Stimulated activated CD8-positive, alpha-beta memory T cell treated with anti-CD3 and anti-CD28 coated beads, Interleukin-7, amount 100 ng/mL, for 24 hours (primary cell): ENCODE measurements at places on chromosomes 6 and 20.

GRCh38 chr6:121347484-121347883, 13.2 kb upstream of the TBC1D32 start:
- DNase-seq, result no peak

- DNase-seq, result peak; percentile 10
Measured at GRCh38 chr6:169921853-169922824, 170.7 kb downstream of the ERMARD start.

GRCh38 chr20:25083141-25083772, 1.3 kb upstream of the VSX1 start:
- DNase-seq, result no peak

DNA sequence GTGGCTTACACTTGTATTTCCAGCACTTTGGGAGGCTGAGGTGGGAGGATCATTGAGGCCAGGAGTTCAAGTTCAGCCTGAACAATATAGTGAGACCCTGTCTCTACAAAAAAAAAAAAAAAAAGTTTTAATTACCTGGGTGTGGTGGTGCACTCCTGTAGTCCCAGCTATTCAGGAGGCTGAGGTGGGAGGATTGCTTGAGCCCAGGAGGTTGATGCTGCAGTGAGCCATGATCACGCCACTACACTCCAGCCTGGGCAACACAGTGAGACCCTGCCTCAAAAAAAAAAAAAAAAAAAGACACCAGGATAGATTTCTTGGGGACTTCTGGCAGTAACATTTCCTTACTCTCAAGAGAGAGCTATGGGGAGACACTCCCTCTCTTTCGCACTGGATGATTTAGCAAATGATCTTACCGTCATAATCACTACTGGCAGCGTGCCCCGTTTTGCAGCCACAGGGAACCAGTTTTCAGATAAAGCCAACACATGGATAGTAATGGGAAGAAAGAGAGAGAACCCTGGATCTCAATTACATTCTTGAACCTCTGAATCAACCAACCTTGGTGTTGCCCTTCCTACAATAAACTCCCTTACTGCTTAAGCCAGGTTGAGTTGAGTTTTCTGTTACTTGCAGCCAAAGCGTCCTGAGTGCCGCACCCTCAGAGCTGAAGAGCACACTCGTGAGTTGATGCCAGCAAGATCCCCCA, 18.1 kb upstream of the PTPN1 start:
- DNase-seq, result no peak

- no peak for DNase-seq
Measured at GRCh38 chr20:18055261-18055660, 2.5 kb downstream of the OVOL2 start.

DNA sequence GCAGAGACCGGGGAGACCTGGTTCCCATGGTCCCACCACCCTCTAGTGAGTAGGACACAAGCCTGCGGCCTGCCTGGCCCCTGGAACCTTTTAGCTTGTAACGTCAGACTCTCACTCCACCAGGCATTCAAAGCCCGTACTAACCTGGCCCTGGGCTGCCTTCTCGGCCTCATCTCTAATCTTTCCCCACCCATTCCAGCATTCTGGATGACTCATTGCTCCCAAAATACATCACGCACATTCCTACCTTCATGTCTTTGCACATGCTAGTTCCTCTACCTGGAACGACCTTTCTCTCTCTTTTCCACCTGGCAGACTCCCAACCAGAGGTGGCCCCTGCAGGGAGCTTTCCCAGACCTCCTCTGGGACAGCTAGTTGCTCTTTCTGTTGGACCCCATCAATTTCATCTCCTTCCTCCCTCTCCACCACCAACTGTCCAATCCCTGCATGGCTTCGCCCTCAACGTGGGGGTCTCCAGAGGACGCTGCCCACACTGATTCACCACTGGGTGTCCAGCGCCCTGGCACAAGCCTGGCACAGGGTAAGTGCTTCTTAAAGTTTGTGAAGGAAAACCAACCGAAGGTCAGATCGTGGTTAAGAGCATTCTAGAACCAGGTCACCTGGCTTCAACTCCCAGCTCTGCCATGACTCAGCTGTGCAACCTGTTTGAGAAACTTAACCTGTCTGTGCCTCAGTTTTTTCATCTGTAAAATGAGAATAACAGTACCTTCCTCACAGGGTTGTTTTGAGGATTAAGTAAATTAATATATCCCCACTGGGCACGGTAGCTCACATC, 35.2 kb downstream of the JPH2 start:
- DNase-seq, result no peak

DNA sequence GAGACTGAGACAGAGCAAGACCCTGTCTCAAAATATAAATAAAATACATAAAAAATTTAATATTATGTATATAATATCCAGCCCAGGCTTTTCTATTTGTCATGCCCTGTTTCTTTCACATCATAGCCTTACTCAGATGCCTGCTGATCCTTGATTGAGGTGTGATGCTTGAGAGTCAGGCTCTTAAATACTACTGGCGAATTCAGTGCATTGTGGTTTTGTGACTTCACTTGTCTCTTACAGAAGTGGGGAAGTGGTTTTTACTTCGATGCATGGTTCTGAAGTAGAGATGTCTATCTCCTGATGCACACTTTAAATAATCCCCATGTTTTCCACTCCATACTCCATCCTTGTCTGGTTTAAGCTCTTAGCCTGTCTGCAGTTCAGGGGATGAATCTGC, 29.1 kb downstream of the ASXL1 start:
- DNase-seq, result no peak

GRCh38 chr6:155152211-155153076, 111.4 kb upstream of the CLDN20 start:
- no peak for DNase-seq

- no peak for DNase-seq
Measured at GRCh38 chr6:110491644-110492317, 15.4 kb upstream of the SLC22A16 start.

DNA sequence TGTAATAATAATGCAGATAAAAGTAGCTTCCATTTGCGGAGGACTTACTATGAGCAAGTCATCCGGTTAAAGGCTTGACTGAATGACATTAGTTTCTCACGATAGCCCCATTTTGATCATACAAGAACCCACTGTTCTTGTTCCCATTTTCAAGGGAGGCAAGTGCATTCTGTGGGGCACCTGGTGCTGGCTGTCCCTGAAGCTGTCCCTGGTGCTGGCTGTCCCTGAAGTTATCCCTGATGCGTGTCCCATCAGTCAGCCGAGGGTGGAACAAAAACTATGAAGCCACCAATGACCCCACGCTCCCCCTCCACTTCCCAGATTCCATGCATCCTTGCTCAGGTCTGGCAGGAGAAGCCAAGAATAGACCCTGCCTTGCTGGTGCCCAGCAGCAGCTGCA, 95.3 kb downstream of the EDN3 start:
- no peak for DNase-seq

GRCh38 chr6:54183616-54184015, 72.4 kb downstream of the MLIP start:
- DNase-seq, result no peak

DNA sequence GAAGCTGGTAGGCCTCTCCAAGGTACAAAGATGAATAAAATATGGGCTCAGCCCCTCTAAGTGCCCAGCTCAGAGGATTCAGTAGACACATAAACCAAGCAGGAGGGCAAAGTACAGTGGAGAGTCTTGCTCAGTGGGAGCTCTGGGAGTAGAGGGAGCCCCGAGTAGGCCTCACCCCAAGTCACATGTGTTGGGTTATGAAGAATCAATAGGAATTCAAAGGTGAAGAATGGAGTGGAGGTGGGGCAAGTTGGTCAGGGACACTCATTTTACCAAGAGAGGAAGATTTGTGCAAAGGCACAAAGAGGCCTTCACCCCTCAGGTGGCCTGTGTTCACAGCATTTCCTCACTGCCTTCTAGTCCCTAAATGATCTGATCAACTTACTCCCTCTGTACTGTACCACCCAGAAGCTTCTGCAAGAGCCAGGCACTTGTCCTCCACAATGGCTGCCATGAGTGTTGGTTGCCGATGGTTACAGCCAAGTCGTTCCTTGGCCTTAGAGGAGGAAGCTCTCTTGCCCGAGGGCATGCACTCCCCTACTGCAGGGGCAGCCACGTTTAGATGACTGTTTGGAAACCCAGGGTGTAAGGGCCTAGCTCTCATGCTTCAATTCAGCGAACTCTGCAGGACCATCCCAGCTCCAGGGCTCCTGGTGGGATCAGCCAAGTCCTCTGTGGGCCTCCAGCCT, 6.7 kb upstream of the CDKN1A start:
- no peak for DNase-seq
